ENCODE measurements at places on chromosomes 3 and 15.

GRCh38 chr15:85024509-85025336, 43.1 kb downstream of the PDE8A start:
- peak; percentile 85 for DNase-seq

DNA sequence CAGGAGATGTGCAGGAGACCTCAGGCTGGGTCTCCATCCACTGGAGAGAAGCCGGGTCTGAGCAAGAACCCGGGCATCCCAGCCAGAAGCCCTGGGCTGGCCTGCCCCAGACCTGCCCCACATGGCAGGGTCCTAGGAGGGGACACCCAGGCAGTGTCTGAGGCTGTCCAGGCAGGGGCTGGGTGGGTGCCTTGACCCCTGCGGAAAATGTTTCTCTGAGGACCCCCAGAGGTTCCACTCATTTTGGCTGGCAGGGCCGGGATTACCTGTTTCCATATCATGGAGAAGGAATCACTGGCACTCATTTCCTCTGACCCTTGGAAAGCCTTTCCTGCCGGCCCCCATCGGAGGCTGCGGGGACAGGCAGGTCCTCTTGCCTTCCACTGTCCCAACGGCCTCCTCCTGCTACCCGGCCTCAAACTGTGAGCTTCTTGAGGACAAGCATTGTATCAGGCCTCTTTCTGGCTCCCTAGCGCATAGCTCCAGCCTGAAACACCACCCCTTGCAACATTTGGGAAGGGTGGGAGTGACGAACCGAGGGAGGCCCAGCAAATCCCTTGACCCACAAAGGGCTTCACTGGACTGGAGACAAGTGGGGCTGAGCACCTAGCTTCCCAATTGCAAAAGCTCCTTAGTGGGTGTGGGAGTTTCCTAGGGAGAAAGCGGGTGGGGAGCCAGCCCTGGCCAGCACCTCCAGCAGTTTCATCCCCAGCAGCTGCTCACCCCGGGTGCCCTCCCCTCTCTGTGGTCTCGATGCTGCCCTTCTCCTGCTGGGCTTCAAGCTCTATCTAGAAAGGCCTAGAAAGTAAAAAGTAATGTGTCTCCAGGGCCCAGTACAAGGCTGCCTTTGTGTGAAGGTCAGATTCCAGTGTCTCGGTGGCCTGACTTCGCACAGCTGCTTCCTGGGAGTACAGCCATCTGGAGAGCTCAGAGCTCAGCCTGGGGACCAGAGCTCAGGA, 29.7 kb downstream of the ACSBG1 start:
- DNase-seq = peak; percentile 10

- no peak for DNase-seq
Observed at GRCh38 chr15:98723195-98723594, 74.9 kb downstream of the IGF1R start.

DNA sequence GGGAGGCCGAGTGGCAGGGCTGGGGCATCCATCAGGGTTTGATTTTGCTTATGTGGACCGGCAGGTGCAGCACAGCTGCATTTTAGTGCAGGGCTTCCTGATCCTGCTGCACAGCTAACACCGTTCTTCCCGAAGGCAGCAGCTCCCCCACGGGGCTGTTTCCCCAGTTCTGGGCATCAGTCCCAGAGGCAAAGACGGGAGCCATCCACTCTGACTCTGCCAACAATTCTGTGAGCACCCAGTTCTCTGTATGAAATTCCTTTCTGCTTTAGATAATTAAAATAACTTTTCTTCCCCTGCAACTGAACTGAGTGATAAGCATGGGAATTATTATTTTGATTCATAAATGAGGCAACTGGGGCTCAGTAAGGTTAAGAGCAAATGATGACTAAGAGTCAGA, 262.9 kb upstream of the ATP10A start:
- peak; percentile 25 for DNase-seq

DNA sequence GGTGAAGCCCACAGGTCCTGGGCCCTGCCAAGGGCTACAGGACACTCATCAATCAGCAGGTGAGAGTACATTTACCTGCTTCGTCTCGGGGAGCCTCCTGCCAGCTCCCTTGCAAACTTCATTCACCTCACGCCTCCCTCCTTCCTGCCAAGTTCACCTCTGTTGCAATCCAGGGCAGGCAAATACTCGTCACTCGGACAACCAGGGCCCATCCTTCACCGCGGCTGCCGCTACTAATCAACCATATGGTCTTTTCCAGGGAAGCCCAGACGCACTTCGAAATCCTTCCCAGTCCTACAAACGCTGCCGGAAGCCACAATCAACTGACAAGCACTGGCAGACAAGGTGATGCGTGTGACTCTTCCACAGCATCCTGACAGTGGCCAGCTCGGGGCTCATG, 200.7 kb upstream of the NSMCE3 start:
- no peak for DNase-seq
